ENCODE measurements at places on chromosomes 4 and X. TPM values are rescaled to one million over a fixed set of nuclear protein-coding genes. Genes with fewer than 3 reads are reported as not detected.

The TEX13C gene
- not detected for total RNA-seq

The GLOD5 gene
- total RNA-seq, result not detected

The TCEAL6 gene
- total RNA-seq, result not detected

The SPON2 gene
- total RNA-seq, result 79.9 TPM

The RAI2 gene
- not detected for total RNA-seq

The TIGD4 gene
- 0.08 TPM for total RNA-seq

The PNMA5 gene
- total RNA-seq, result not detected

The DDX53 gene
- total RNA-seq, result not detected

The CXCL3 gene
- total RNA-seq, result 0.68 TPM

The THAP9 gene
- total RNA-seq, result 4.8 TPM

The ATOH1 gene
- total RNA-seq, result not detected

The SERTM2 gene
- not detected for total RNA-seq

The STPG2 gene
- total RNA-seq, result 0.12 TPM

The TNMD gene
- not detected for total RNA-seq

The FTHL17 gene
- total RNA-seq, result not detected

The BLOC1S4 gene
- 16.1 TPM for total RNA-seq

The C4orf50 gene
- total RNA-seq, result not detected

The MORF4L2 gene
- 668 TPM for total RNA-seq

The RTL3 gene
- not detected for total RNA-seq

The BEX5 gene
- 0.30 TPM for total RNA-seq

The PROM1 gene
- total RNA-seq, result 0.08 TPM

The GASK1B gene
- total RNA-seq, result 15.8 TPM

The BGN gene
- 10.5 TPM for total RNA-seq

The IGSF1 gene
- not detected for total RNA-seq

The SPANXA2 gene
- not detected for total RNA-seq

The SLC25A4 gene
- total RNA-seq, result 12.6 TPM

The AFM gene
- total RNA-seq, result not detected

The COPS4 gene
- total RNA-seq, result 30.1 TPM

The NLGN3 gene
- 0.08 TPM for total RNA-seq

The AKAP14 gene
- total RNA-seq, result not detected

The MAGEE2 gene
- not detected for total RNA-seq

The KIAA1210 gene
- total RNA-seq, result not detected

The DGAT2L6 gene
- not detected for total RNA-seq

The TEX11 gene
- total RNA-seq, result not detected

The SMIM10 gene
- total RNA-seq, result 2.3 TPM

The MAGEA8 gene
- total RNA-seq, result not detected

The IL21 gene
- total RNA-seq, result not detected

The HELT gene
- not detected for total RNA-seq

The SPANXC gene
- total RNA-seq, result not detected

The MYOZ2 gene
- total RNA-seq, result 0.82 TPM

The TRPC5OS gene
- total RNA-seq, result not detected

The CXCL8 gene
- total RNA-seq, result not detected

The HSD17B13 gene
- total RNA-seq, result 0.12 TPM

Measured in smooth muscle cell of the coronary artery (primary cell).